ENCODE measurements at places on chromosomes 6 and 20.

DNA sequence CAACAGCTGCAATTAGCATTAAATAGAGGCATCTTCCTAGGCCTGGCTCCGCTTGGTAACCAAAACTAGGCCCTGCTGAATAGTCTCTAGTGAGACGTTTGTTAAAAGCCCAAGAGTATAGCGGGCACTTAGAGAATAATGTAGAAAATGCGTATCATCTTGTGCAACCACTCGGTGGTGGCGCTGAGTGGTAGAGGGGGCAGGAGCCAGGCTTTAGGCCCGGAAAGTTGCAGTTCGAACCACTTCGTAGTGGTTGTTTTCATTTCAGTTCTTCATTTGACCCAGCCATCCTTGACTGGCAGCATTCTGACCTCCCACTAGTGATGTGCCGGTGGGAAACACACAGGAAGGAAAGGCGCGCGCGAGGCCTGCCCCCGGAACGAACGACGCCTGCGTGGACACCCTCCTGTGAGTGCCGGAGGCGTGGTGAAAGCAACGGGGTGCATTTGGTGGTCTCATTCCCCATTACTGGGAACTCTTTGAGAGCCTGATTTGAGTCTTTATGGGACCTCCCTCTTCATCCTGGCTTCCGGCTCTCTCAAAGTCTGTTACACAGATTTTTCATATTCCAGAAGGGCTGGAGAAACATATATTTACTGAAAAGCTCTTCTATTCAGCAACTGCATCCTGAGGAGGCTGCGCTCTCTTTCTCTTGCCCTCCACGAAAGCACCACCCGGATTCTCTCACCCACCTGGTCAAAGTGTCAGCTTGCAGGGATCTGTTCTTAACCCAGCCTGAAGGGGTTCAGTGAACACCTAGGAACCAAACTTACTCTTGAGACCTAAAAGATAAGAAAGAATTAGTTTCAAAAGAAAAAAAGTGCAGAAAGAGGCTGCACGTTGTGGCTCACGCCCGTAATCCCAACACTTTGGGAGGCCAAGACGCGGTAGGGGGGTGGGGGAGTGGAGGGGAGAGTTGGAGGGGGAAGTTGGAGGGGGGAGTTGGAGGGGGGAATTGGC is 18.2 kb downstream of the GPX5 start:
- no peak for DNase-seq

DNA sequence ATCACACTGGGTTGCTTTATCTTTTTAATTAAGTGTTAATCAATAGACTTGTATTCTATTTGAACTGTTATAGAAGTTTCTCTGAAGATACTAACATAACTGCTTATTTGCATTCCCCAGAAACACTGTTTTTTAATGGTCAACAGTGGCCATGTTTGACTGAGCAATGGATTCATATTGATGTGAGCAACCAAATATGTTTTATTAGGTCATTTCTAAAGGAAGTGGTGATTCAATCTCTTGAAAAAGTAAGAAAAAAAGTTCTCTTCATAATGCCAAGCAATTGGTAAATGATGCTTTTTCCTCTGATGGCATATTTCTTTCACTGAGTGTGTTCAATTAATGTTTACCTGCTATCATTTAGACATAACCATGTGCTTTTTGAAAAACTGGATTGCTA is 593.0 kb upstream of the CITED2 start:
- no peak for DNase-seq

DNA sequence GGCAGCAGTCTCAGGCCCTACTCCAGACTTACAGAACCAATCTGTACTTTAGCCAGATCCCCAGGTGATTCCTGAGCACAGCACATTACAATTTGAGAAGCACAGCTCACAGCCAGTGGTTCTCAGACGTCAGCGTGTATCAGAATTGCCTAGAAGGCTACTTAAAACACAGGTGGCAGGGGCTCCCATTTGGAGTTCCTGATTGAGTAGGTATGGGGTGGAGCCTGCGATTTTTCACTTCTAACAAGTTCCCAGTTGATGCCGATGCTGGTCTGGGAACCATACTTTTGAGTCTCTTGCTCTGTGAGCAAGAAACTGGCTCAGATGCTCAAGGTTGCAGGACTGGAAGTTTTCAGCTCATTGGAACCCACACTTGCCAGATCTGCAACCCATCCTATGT is 89.5 kb downstream of the ZFP64 start:
- no peak for DNase-seq

DNA sequence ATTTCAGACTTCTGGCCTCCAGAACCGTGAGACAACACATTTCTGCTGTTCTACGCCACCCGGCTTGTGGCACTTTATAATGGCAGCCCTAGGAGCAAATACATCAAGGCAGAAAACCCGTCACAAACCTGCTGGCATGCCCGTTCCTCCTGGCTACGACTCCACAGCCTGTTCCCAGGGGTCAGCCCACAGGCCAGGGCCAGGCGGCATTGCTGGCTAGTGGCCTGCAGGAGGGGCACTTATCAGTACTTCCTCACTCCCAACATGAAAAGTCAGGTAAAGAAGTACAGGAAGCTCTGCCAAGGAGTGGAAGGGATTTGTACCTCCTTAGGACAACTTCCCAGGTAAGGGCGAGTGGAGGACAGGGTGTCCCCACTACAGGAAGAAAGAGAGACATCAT is 223.1 kb upstream of the AGPAT4 start:
- no peak for DNase-seq

GRCh38 chr6:37256692-37257319 is 766 bp upstream of the TBC1D22B start:
- DNase-seq = no peak

DNA sequence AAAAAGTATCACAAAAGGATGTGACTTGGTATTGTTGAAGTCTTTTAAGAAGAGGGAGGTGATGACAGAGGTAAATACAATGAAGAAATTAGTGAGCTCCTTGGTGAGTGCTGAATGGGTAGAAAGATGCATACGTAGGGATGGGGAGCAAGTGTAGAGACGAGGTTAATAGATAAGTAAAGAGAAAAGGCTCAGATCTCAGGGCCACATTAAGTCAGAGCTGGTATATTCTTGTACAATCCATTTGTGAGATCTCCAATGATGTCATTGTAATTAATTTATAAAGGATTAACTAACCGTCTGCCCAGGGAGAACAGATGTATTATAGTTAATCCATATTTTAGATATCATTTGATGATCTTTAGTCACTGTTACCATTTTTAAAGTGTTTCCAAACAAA is 43.4 kb downstream of the SMPDL3A start:
- DNase-seq = no peak

DNA sequence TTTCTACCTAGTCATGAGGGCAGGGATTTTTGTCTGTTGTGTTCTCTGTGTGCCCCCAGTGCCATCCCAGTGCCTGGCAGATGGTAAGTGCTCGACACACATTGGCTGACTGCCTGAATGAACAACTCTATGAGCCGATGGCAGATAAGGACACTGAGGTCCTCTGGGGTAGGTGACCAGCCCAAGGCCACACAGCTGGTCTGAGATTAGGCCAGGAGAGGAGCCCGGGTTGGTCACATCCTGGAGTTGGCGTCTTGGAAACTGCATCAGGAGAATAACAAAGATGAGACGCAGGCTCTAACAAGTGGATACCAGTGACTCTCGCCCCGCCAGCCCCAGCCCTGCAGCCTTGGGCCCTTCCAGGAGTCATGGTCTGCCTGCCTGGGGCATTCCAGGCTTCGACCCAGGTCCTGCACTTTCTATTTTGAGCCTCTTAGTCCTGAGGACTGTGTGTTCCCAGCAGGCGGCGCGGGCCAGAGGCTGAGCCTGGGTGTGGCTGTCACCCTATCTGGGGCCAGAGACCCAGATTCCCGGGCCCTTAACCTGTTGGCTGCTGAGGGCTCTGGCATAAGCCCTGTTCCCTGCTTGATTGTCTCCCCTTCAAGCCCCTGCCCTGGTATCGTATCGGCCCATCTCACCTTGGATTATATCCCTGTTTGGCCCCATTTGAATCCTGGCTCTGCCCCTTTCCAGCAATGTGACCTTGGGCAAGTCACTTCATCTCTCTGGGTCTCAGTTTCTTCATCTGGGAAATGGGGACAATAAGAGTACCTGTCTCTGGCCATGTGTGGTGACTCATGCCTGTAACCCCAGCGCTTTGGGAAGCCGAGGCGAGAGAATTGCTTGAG is 88.3 kb downstream of the CEBPB start:
- no peak for DNase-seq

- DNase-seq = no peak
Measured at GRCh38 chr6:114764866-114765265, 422.0 kb upstream of the HS3ST5 start.

DNA sequence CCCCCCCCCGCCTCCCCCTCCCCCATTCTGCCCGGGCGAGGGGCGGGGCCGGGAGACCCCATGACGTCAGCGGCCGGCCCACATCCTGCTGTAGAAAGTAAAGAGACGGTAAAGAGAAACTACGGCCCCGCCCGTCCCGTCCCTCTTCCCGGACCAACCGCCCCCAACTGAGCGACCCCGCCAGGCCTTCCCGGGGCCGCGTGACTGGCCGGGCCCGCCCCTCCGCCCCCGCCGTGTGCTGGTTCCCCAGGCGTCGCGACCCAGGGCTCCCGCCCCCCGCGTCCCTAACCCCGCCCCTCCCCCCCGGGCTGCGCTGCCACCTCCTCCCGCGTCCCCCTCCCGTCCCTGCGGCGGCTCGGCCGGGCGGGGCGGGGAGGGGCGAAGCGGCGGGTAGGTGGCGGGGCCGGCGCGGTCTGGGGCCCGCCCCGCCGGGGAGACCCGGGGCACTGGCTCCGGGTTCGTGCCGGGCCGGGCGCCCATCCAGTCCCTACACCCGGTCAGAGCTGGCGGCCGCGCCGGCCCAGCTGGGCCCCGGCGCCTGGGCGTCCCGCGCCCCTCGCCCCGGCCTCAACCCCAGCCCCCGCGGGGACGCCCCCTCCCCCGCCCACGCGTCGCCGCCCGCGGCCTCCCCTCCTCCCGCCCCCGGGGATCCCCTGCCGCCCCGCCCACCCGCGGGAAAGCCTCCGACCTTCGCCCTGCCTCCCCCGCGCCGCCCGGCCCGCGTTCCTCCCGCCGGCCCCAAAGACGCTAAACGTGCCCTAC is 655 bp upstream of the HIVEP1 start:
- DNase-seq = peak; percentile 96

DNA sequence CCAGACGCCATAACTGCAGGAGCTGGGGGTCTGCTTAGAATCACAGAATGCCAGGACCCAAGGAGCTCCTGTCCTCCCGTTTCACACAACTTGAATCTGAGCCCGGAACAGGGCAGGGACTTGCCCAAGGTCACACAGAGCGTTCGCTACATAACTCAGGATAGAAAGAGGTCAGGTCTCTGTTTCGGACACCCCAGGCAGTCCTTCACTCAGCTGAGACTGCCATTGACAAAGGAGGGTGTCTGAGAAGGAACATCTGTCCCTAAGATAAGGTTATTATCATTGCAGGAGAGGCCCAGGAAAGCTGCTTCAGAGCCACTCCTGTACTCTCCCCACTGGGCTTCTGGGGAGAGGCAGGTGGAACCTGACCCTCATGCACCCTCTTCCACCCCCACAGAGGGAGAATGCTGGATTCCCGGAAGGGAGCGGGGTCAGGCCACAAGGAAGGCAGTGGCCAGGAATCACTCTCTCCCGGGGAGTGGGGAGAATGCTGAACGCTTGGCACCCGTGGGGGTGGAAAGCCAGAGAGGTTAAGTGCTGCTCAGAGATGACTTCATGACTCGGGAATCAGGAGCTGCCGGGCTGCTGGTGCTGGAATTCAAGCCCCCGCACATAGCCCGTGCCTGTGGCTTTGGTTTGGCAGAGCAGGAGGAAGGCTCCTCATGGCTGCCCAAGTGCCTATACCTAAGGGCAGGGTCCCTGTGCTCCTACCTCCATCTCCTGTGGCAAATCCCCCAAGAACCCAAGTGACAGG is 10.7 kb downstream of the SDC4 start:
- DNase-seq = no peak

DNA sequence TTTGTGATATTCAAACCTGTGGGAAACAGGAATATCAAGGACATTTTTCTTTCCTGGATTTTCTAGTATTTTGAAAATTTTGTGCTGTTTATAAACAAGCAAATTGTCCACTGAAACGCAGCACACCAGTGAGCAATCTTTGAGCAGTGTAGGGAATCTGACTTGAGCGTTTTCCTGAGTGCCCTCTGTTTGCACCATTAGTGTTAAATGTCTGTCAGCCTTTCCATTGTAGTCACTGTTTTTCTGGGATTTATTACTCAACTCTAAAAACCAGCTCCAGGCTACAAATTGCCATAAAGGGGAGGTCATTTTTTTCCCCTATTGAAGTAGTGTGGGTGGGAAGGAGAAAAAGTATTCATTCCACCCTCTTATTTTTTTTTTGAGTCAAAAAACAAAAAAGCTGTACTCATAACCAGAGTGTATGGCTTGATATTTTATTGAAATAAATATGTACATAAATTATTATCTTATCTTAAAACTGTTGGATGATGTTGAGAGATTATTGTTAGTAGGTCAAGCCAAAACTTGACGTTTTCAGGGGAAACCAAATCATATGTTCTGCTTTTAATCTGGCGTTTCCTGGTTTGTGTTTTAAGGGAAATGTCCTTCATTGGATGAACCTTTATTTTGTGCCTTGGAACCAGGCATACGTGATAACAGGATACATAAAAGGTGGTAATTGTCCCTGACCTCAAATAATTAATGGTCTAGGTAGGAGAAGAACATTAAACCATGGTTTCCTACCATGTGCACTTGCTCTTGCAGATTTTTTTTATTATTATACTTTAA is 51.8 kb downstream of the TSHZ2 start:
- no peak for DNase-seq

DNA sequence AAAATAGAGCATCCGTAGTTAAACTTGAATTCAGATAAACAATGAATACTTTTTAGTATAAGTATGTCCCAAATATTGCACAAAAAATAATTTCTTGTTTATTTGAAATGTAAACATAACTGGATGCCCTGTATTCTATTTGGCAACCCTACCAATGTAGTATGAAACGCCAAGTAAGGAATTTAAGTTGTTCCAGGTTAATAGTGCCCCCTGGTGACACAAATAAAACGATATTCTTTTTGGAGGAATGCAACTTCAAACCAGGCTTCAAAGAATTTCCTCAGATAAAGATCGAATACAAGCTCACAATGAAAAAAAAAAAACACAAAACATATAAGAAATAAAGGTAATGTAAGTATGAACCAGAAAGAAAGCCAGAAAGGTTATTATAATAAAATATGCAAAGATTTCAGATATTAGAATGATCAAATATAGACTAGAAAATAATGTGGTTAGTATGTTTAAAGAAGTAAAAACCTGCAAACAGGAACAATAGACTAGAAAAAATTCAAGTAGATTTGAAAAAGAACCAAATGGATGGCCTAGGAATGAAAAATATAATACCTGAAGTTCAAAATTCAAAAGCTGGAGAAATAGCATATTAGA is 18.4 kb upstream of the AKAP7 start:
- DNase-seq = no peak

- DNase-seq = no peak
Measured at GRCh38 chr6:143074670-143075318, 14.1 kb downstream of the AIG1 start.

- DNase-seq = no peak
Measured at GRCh38 chr20:9374480-9374879, 139.9 kb upstream of the LAMP5 start.

- no peak for DNase-seq
Measured at GRCh38 chr6:34904990-34905613, 16.0 kb downstream of the ANKS1A start.

- no peak for DNase-seq
Measured at GRCh38 chr6:65191471-65191870, 515.6 kb downstream of the EYS start.
